ENCODE measurements at places on chromosomes 12 and 14.

- DNase-seq: no peak
- H3K4me1 ChIP-seq: no peaks in the 10 kb centered on the region
- no peaks in the 10 kb centered on the region for H3K27me3 ChIP-seq
These were observed 836.2 kb upstream of the MGAT4C start for GRCh38 chr12:87092421-87092820.

DNA sequence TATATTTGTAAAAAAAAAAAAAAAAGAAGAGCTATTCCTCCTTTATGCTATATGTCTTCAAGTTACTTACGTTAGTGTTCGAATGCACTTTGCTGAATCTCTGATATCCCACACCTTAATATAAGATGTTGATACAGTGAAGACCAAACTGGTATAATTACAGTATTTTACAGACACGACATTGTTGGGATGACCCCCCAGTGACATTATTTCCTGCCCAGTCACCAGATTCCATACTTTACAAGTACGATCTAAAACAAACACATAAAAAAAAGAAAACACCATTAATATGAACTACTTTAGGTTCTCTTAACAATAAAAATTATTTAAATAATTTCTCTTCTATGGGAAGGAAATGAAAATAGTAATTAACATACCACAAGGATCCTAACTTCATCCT is 133.4 kb downstream of the KIF21A start:
- no peaks in the 10 kb centered on the region for H3K4me1 ChIP-seq
- H3K27ac ChIP-seq: no peak overlapping the region
- no peaks in the 10 kb centered on the region for H3K36me3 ChIP-seq
- H3K4me3 ChIP-seq: no peak overlapping the region
- no peaks in the 10 kb centered on the region for H3K27me3 ChIP-seq

DNA sequence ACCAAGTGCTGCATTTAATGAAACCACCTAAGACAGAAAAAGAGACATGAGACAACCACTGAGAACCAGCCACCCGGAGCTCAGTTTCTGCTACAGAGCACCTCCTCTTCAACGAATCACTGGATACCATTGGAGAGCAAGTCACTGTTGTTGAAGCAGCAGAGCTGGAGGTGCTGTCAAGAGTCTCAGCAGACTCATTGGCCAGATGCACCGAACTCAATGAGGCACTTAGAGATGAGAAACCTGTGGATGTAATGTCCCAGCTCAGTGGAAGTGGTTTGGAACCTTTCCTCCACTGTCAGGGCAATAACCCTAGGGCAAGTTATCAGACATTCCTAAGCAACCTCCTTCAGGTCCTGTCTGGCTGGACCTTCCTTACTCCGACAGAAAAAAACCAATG is 13.1 kb downstream of the NPC2 start:
- no peak overlapping the region for H3K27ac ChIP-seq
- DNase-seq: no peak
- peaks cover 4% of the 10 kb centered on the region for H3K4me1 ChIP-seq
- H3K4me3 ChIP-seq: no peak overlapping the region
- no peaks in the 10 kb centered on the region for H3K27me3 ChIP-seq

GRCh38 chr12:701896-702539 is 38.8 kb upstream of the NINJ2 start:
- H3K27me3 ChIP-seq: no peaks in the 10 kb centered on the region
- no peaks in the 10 kb centered on the region for H3K36me3 ChIP-seq
- no peak overlapping the region for H3K4me3 ChIP-seq
- no peak overlapping the region for H3K27ac ChIP-seq
- DNase-seq: no peak

- no peaks in the 10 kb centered on the region for H3K4me1 ChIP-seq
- H3K27me3 ChIP-seq: no peaks in the 10 kb centered on the region
- H3K27ac ChIP-seq: no peak overlapping the region
- DNase-seq: no peak
- no peaks in the 10 kb centered on the region for H3K36me3 ChIP-seq
These were observed 338.8 kb upstream of the SFSWAP start for GRCh38 chr12:131372171-131372475.

Data from body of pancreas (tissue), 4 donors.